ENCODE measurements at places on chromosomes 7 and 10.

GRCh38 chr10:97454330-97455036, 8.5 kb downstream of the ZDHHC16 start:
- no peak for DNase-seq

DNA sequence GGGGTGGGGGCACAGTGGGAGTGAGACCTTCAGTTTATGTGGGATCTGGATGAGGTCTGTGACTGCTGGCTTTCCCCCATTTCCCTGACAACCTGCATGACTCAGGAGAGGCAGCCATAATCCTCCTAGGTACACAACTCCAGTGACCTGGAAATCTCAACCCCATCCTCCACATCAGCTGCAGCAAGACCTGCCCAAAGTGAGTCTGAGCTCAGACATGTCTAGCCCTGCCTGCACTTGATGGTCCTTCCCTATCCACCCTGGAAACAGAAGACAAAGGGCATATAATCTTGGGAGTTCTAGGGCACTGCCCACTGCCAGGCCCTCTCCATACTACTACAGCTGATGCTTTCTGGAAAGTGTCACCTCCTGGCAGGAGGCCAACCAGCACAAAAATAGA, 75.6 kb downstream of the GRM8 start:
- no peak for DNase-seq

GRCh38 chr10:66982792-66983474, 57.1 kb downstream of the LRRTM3 start:
- no peak for DNase-seq

DNA sequence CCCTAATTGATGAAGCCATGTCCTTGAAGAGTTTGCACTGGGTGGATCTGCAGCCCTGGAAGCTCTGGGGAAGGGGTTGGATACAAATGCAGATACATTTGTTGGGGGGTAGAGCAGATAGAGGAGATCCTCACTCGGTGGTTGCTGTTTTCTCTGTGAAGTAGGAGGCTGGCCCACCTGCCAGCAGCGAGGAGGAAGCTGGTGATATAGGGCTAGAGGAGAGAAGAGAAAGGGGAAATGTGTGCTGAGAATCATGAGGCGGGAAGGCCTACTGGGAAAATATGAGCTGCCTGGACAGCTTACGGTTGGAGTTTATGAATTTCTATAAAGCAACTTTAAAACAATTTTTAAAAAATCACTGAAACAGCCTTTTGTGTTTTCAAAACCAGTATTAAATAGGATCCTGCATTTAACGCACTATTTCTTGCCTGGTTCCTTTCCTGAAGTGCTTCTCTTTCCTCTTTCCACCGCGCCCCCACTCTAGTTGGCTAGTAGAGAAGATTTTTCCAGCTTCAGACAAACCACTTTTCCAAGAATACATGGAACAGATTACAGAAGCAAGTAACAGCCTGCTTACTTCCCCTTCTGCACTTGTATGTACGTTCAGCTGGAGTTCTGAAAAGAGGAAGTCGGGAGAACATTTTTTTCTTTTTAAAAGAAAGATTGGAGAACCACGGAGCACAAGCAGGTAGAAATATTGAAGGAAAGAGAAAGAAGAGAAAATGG, 100.6 kb upstream of the GLCCI1 start:
- no peak for DNase-seq

DNA sequence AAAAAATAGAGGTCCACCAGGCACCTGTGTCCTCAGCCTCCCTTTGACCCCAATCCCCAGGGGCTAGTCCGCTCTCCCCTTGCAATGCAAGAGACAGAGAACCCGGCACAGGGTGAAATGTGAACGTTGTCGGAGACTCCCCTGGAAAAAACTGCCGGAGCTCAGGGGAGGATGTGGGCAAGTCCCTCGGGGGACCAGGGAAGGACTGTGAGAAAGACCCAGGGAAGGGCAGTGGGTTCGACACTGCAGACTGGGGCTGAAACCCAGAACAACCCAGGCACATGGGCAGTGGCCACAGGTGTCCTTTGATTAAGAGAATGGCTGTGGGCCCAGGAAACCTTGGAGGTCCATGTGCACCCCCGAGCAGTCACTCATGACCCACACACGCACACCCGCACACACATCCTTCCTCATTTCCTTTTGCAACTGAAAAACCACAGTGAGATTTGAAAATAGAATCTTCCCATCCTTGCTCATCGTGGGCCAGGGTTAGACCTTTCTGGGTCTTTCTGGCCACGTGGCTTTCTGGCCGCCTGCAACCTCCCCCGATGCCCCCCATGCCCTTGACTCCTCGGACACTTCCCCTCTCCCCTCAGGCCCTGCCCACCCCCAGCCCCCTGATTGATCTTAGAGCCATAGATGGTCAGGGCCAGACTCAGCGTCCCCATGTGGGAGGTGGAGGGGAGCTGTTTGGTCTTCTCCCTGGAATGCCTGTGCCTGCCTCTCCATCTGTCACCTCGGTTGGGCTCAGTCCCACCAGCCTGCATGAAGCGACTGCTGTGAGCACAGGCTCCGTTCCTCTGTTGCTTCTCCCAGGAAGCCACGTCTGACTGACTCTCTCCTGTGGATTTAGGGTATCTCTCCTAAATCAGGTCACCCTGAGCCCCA, 7.9 kb downstream of the LAT2 start:
- no peak for DNase-seq
